ENCODE measurements at places on chromosomes 6 and 20. TPM values are rescaled to one million over a fixed set of nuclear protein-coding genes. Genes with fewer than 3 reads are reported as not detected.

GRCh38 chr6:52497652-52498408 lies 77.7 kb downstream of the EFHC1 start:
- H3K4me1 ChIP-seq = peaks cover 5% of the 10 kb centered on the region
- H3K36me3 ChIP-seq = peaks cover 22% of the 10 kb centered on the region
- no peaks in the 10 kb centered on the region for H3K27me3 ChIP-seq
- no peak for DNase-seq
- no peak overlapping the region for H3K27ac ChIP-seq
- H3K4me3 ChIP-seq = no peak overlapping the region

- no peak overlapping the region for H3K4me3 ChIP-seq
- no peak for DNase-seq
- no peaks in the 10 kb centered on the region for H3K4me1 ChIP-seq
- no peaks in the 10 kb centered on the region for H3K27me3 ChIP-seq
- H3K27ac ChIP-seq = no peak overlapping the region
Measured at GRCh38 chr20:11445891-11446290, 471.8 kb upstream of the BTBD3 start.

- no peaks in the 10 kb centered on the region for H3K27me3 ChIP-seq
- H3K27ac ChIP-seq = no peak overlapping the region
- DNase-seq = no peak
- no peak overlapping the region for H3K4me3 ChIP-seq
Measured at GRCh38 chr6:154440022-154440421, 70.5 kb downstream of the CNKSR3 start.

GRCh38 chr20:9985773-9986172 lies 49.0 kb upstream of the ANKEF1 start:
- H3K36me3 ChIP-seq = no peaks in the 10 kb centered on the region
- no peak for DNase-seq
- no peaks in the 10 kb centered on the region for H3K4me1 ChIP-seq
- H3K27me3 ChIP-seq = no peaks in the 10 kb centered on the region
- no peak overlapping the region for H3K27ac ChIP-seq
- no peak overlapping the region for H3K4me3 ChIP-seq

The MMS22L gene
- total RNA-seq = 11.6 TPM

DNA sequence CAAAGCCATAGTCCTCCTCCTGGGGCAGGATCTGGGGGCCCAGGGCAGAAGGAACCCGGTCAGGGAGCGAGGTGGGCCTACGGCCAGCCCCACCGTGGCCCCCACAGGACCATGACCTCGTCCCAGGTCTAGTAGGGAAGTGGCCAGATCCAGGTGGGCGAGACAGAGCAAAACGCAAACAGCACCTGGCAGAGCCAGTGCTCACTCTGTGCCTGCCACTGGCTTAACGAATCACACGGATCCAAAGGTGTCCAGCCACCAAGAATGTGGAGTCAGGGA lies 169.7 kb downstream of the PREX1 start:
- DNase-seq = no peak
- H3K4me1 ChIP-seq = no peaks in the 10 kb centered on the region
- no peak overlapping the region for H3K27ac ChIP-seq
- H3K36me3 ChIP-seq = peaks cover 96% of the 10 kb centered on the region

Data from left lung (tissue), 14 donors.